ENCODE measurements at places on chromosomes 13 and 19.

DNA sequence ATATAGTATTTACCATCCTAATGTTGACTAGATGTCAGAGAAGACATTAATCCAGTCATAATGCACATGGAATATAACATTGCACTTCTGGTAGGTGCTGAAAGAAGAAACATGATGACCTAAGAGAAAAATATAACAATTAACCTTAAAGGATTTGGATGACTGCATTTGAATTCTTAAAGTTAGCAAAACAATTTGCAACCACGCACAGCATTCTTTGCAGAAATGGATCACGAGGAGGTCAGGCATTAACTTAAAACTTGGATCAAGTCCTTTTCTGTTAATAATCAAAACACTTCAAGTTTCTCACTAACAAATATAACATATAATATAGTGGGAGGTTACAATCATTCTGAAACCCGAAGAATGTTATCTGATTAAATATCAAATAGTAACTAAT is 525.0 kb upstream of the SLITRK6 start:
- DNase-seq: no peak

DNA sequence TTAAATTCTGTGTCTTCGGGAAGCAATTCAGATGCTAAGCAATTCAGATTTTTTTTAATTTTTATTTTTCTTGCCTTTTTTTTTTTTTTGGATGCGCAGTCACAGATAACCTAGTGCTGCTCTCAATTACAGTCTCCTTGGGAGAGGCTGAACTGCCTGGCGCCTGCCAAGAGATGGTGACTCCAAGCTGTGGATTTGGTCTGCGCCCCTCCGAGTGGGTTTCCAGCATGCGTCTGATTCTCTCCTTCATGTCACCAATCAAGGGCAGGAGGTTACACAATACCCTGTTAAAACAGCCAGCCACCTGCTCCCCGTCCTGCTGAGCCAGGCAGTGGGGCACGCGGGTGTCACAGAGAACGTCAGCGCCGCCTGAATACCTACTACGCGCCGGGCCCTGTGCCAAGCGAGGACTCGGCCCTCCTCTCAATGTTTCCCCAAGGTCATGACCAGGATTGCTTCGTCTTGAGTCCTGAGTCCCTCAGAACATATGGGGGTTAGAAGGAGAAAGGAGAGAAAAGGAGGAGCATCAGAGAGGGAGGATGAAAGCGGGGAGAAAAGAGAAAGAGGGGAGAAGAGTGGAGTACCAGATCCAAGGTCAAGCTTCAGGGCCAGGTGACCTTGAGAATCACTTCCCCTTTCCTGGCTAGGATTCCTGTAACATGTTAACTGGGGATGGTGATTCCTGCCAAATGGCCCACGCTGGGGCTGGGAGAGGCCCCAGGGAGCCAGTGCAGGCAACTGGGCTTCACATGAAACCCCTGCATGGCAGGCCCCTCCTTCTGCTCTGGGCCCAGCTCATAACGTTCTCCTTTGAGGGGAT is 213.6 kb downstream of the URI1 start:
- DNase-seq: no peak

DNA sequence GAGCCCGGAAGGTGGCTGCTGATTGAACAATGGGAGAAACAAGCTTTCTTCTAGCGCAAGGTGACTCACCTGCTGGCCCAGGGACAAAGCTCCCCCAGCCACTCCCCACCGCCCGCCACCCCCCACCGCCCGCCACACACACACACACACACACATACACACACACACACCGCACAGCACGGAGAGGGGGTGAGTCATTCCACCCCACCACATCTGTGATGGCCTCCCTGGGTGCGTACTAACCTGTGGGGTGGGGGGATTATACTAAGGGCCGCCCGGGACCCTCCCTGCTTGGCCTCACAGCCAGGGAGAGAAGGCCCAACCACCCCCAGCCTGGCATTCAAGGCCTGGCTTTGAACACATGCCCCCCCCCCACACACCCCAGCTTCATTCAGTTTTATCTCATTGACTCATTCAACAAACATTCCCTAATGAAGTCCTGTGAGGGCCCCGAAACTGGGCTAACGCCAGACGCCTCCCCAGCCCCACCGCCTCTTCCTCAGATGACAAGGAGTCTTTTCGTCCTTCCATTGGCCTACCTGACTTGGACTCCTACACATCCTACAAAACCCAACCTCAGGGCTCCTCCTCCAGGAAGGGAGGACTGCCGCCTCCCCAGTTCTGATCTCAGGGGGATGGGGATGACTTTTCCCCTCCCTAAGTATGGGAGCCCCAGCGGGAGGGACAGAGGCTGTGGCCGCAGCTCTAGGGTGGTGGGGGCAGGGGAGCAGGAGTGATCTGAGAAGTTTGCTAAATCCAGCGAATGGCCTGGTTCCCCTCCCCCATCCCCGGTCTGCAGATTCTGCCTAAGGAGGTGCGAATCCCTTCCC is 5.8 kb upstream of the ONECUT3 start:
- DNase-seq: no peak

DNA sequence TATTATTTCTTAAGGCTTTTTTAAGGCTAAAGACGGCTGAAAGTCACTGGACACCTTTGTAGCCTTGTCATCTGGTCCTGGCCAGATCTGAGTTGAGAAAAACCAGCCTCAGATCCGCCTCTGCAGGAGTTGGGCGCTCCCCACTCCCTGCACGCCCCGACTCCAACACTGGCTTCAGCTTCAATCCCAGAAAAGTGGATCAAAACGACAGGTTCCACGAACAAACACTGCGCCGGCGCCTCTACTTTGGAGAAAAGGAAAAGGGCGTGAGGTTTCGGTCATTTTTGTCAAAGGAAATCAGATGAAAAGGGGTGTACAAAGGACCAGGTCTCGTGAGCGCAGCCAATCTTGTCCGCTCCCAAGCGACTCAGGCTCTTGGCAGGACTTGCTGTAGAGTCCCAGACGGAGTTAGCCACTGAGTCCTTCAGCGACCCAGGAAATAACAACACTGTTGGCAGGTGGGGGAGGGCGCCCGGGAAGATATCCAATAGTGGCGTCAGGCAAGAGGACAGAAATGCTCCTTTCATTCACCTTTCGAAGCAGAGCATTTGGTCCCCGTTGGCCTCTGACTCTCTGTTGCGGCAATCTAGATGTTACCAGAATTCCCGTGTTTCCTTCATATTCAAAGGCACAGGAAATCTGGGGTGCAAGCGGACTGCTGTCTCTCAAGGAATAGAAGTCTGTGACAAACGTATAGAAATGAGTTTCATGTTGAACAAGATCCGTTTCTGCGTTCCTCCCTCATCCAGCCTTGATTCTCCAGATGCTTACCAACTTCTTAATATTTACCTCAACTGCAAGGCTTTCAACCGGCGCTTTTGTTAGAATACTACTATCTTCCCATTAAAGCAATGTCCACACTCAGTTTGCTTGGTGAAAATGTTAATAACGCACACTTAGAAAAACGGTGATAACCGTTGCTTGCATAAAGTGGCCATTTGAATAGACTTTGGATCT is 1.8 kb upstream of the CCNA1 start:
- no peak for DNase-seq

DNA sequence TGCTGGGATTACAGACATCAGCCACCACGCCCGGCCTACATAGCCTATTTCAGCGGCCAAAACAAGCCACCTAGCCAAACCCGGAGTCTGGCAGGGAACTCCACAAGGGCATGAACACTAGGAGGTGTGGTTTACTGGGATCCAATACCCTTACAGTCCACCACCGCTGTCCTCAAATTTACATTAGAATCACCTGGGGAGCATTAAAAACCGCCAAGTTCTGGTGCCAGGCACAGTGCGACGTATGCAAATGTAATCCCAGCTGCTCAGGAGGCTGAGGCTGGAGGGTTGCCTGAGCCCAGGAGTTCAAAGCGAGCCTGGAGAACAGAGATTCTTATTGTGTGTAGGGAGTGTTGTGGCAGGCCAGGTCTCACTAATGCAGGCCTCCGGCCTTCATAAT is 4.2 kb upstream of the AP1M1 start:
- no peak for DNase-seq
